Femur (tissue), 1 donor: ENCODE measurements at places on chromosomes 13 and 19.

DNA sequence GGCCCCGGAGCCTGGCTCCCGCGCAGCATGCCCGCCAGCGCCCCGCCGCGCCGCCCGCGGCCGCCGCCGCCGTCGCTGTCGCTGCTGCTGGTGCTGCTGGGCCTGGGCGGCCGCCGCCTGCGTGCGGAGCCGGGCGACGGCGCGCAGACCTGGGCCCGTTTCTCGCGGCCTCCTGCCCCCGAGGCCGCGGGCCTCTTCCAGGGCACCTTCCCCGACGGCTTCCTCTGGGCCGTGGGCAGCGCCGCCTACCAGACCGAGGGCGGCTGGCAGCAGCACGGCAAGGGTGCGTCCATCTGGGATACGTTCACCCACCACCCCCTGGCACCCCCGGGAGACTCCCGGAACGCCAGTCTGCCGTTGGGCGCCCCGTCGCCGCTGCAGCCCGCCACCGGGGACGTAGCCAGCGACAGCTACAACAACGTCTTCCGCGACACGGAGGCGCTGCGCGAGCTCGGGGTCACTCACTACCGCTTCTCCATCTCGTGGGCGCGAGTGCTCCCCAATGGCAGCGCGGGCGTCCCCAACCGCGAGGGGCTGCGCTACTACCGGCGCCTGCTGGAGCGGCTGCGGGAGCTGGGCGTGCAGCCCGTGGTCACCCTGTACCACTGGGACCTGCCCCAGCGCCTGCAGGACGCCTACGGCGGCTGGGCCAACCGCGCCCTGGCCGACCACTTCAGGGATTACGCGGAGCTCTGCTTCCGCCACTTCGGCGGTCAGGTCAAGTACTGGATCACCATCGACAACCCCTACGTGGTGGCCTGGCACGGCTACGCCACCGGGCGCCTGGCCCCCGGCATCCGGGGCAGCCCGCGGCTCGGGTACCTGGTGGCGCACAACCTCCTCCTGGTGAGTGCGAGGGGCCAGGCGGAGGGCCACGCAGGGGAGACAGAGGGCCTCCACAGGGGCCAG lies at the start of gene KL:
KL (plus strand) TSS at position 10 of the 909 bp plus-strand sequence; CDS start at position 28, 18 bp downstream.
- peak; percentile 63 for DNase-seq

- peak; percentile 58 for DNase-seq
Measured at GRCh38 chr13:46321494-46322225, 65.4 kb downstream of the RUBCNL start.

GRCh38 chr13:31043957-31044356 lies 111.5 kb downstream of the TEX26 start:
- no peak for DNase-seq

DNA sequence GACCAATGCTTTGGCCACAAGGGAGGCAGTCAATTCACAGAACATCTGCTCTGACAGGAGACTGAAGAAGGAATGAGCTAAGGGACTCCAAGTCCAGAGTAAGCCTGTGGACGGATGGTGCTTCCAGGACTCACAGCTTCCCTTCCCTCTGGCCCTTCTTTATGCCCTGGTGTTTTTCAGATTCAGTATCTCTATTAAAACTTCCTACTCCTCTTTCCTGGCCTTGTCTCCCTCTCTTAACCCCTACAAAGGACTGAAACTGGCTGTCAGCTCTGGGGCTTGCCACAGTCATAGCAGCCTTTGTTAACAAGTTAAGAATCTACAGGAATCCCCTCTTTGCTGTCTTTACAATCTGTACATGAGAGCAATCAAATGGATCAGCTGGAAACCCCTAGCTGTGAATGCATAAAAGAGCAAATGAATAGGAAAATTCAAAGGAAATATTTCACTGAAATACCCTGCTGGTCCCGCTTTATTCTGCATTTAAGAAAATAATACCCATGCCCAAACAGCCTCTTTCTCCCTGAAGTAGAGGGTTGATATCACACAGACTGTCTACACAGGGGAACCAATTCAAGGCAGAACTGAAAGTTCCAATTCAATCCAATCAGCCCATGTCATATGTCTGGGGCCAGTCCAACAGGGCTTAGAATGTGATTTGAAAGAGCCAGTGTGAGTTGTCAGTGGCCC lies 192.3 kb downstream of the MZT1 start:
- no peak for DNase-seq

- no peak for DNase-seq
Measured at GRCh38 chr19:49801401-49801888, 11.6 kb downstream of the FUZ start.

- DNase-seq = no peak
Measured at GRCh38 chr13:80798576-80799133, 457.7 kb upstream of the SPRY2 start.

DNA sequence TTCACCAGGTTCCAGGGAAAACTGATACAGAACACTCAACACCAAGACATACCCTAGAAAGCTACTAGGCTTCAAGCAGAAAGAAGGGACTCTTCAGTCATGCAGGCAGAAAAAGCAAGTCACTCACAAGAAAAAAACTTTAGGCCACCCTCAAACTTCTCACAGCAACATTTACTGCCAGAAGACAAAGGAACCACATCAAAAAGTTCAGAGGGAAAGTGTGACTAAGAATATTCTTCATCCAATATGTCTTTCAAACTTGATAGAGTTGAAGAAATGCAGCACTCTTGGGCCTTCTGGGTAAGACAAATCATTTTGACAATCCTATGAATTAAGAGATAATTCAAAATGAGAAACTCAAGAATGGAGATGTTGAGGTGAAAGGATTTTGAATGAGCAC lies 7.7 kb downstream of the DZIP1 start:
- no peak for DNase-seq

GRCh38 chr19:41755328-41755913 lies at the start of gene CEACAM6:
Gene CEACAM6 (plus strand): TSS chr19:41755530. CDS start chr19:41755639, 109 bp downstream.
- no peak for DNase-seq

- DNase-seq = no peak
Measured at GRCh38 chr13:30773561-30773960, 38.2 kb downstream of the ALOX5AP start.

GRCh38 chr13:48625413-48626076 lies 28.2 kb upstream of the CYSLTR2 start:
- DNase-seq = no peak

- DNase-seq = no peak
Measured at GRCh38 chr19:18308948-18309325, 13.9 kb downstream of the LSM4 start.

GRCh38 chr13:92315265-92315664 lies 911.3 kb upstream of the GPC6 start:
- DNase-seq = no peak

GRCh38 chr19:35225951-35226350 lies 2.6 kb downstream of the FAM187B start:
- no peak for DNase-seq

DNA sequence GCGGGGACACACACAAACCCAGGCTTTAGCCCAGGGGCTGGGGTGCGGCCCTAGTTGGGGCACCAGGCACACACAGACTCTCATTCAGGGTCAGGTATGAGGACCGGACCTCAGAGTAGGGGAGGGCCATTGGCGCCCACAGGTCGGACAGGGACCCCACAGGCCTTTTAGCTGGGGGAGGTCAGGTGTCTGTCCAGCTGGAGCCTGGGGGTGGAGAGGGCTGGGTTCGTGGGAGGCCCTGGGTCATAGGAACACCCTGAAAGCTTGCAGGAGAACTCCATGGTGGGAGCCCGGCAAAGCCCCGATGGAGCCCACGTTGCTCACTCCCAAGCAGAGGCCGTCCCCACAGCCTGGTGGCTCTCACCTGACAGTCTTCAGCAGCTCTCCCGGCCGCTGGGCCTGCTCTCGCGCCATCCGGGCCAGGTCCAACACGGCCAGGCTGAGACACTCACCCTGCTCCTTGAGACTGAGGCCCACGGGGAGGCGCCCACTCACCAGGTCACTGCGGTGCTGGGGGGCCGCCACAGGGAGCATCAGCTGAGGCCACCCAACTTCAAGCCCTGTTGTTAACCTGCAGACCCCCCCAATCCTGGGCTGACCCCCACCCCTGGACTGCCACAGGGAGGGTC lies 5.0 kb downstream of the JAK3 start:
- DNase-seq = no peak

GRCh38 chr19:7843521-7843920 lies 13.5 kb downstream of the EVI5L start:
- no peak for DNase-seq

DNA sequence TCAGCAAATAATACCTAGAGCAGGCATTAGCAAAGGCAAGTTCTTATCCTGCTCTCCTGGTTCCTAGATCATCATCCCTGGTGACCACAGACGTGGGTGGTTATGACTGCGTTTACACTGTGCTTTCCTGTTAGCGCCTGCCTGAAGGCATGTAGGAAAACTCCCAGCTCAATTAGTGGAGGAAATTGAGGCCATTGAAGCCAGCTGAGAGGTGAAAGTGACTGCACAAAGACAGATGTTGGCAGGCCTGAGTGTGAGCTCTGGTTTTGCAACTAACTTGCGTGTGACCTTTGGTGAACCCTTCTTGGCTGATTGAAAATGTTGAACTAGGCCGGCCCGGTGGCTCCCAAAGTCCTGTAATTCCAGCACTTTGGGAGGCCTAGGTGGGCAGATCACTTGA lies 17.5 kb upstream of the NWD1 start:
- peak; percentile 28 for DNase-seq

DNA sequence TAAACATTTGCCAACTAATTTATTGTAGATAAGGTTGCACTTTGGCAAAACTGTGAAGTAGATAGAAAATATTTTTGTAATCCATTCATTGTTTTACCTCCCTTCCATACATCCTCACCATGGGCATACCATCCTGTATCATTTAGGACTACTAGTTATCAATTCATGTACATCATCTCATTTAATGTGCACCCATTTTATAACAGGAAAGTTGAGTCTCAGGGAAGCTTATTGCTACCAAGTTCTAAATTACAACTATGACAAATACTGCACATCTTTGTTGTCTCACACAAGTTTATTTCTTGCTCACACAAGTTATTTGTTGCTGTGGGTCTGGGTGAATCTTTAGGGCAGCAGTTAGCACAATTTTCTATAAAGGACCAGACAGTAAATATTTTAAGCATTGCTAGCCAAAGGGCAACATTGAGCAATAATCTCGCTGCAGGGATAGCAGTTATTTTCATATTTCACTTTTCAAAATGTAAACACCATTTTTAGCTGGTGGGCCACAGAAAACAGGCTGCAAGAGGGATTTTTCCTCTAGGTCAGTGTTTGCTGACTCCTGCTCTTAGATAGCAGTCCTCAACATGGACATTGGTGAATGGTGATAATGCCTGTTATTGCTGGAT lies 276.5 kb downstream of the GPC6 start:
- no peak for DNase-seq
